ENCODE measurements at places on chromosomes 2 and 18.

- DNase-seq = peak; percentile 67
Observed at GRCh38 chr2:236569573-236569973, at the start of gene ACKR3. TSS of gene ACKR3 (plus strand) at chr2:236569825. CDS start at chr2:236580466, 10,641 bp downstream.

GRCh38 chr2:62176801-62177200, 19.1 kb upstream of the B3GNT2 start:
- no peak for DNase-seq

DNA sequence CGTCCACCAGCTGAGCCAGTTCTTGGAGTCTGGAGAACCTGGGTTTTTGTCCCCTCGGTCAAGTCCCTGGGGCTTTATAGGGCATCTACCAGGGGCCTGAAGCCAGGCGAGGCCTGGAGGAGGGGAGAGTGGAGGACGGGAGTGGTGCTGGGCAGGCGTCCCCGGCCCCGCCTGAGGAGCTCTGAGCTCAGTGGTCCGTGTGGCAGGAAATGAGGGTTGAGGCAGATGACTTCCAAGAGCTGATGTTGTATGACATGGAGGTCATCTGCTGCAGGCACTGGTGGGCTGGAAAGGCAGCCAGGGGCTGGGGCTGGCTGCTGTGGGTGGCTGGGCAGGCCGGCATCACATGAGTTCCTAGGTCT, 118.5 kb upstream of the HS6ST1 start:
- DNase-seq = no peak

- peak; percentile 66 for DNase-seq
Observed at GRCh38 chr2:112259509-112260294, 4.9 kb upstream of the ZC3H8 start.

DNA sequence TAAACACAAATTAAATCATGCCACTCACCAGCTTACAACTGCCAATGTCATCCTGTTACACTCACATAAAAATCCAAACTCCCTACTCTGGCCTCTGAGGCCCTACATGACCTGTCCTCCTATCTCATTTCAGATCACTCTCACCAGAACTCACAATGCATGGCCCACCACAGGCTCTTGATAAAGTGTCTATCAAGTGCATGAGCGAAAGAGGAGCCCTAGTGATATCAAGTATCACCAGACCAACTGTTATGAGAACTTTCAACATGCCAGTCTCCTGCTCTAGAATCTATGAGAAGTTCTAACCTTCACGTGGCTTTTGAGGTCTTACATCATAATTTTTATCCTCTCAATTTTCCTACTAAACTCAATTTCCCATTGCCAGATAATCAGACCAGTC, 76.4 kb upstream of the CD226 start:
- DNase-seq = no peak

- DNase-seq = no peak
Observed at GRCh38 chr2:64179582-64180321, 35.5 kb upstream of the PELI1 start.

GRCh38 chr2:218557941-218558340, 10.2 kb downstream of the USP37 start:
- DNase-seq = no peak

GRCh38 chr18:42412896-42413295, 457.9 kb downstream of the PIK3C3 start:
- peak; percentile 79 for DNase-seq

DNA sequence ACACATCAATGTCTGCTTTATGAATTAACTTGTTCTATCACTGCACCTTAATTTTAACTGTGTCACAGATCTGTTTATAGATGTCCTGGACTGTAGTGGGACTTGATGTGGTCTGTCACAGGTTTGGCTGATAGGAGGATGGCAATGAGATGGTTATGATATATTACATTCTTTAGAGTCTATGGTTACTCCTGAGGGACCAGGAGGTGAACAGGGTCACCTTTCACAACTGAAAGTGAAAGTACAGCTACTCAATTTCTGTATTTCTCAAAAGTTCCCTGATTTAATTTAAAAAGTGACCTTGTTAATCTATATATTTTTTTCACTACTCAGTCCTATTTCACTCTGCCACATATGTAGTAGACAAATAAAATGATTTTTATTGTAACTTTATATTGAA, 1284.1 kb upstream of the GYPC start:
- no peak for DNase-seq

DNA sequence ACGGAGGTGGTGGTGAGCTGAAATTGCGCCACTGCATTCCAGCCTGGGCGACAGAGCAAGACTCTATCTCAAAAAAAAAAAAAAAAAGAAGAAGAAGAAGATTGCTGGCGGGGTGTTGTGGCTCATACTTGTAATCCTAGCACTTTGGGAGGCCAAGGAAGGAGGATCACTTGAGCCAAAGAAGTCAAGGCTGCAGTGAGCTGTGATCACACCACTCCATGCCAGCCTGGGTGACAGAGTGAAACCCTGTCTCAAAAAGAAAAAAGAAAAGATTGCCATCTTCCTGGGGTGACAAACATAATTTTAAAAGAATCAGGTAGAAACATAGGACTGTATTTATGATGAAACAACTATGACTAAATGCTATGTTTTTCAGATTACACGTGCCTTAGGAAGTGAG, 55.1 kb upstream of the EML4 start:
- no peak for DNase-seq

- DNase-seq = peak; percentile 75
Observed at GRCh38 chr2:235270956-235271355, 222.9 kb upstream of the AGAP1 start.

GRCh38 chr2:105390454-105390853, 8.4 kb downstream of the FHL2 start:
- DNase-seq = no peak

GRCh38 chr2:71689968-71690834, 236.8 kb downstream of the DYSF start:
- DNase-seq = no peak

GRCh38 chr2:171878481-171878993, 15.5 kb downstream of the SLC25A12 start:
- DNase-seq = no peak

DNA sequence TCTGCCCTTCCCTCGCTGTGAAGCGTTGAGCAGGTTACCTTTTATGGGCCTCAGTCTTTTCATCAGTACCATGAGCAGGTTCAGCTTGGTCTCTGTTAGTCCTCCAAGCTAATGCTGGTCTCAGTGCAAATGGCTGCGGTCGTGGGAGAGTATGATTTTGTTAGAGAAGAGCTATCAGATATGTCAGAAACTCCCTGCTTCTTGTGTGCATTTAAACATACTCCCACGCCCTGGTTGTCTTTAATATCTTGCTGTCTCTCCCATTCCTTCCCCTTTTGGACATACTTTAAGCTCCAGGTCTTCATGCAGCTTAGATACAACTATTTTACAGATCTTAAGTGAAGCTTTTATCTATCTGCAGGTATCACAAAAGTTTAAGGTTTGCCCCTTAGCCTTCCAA, 62.9 kb downstream of the EFR3B start:
- no peak for DNase-seq

DNA sequence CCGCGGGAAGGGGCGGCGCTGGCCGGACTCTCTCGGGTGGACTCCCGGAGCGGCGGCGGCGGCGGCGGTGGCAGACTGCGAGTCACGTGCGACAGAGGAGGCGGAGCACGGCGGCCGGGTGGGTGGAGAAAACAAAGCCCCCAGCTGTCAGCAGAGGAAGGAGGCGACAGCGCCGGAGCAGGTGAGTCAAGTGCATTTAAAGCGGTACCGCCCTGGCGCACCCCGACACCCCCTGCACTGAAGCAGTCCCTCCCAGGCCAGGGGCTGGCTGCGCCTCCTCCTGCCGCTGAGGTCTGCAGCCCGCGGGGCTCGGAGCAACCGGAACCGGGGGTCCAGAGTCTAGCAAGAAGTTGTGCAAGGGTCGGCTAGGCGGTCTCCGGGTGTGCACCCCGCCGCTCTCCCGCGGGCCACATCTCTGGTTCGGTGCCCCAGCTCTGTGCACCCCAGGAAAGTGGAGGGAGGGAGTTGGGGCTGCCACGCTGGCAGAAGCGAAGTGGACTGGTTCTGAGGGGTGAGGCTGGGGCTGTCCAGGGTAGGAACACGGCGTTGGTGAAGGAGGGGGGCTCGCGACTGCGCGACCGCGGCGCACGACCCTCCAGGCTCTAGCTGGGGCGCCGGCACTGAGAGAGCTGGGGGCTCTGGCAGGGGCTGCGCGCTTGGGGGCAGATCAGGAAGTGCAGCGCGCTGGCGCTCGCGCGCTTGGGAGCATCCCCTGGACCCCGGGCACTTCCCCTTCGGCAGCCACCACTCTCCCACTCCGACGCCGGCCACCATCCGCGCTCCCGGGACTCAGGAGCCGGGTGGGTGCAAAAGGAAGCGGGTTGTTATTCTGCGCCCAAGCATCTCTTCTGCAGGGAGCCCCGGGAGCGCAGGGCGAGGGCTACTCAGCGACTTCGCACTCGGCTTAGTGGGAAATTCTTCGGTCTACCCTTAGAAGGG, 64.0 kb upstream of the MAPRE2 start:
- peak; percentile 48 for DNase-seq

DNA sequence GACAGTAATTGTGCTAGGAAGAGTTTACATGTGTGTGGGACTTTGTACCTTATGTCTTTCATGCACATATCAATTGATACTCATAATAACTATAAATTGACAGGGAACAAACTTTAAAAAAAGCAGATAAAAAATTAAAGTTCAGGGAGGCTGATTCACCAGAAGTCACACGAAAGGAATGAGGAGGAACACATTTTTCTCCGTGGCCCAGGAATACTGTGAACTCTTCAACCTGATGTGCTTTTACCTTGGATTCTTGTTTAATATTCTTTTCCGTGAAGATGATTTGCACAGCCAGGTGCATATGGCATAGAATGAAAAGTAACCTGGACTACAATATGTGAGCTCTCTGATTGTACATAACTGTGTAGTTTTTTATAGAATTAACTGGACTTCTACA, 326.3 kb downstream of the CDH7 start:
- no peak for DNase-seq

- DNase-seq = no peak
Observed at GRCh38 chr2:114610677-114611076, 168.2 kb downstream of the DPP10 start.

DNA sequence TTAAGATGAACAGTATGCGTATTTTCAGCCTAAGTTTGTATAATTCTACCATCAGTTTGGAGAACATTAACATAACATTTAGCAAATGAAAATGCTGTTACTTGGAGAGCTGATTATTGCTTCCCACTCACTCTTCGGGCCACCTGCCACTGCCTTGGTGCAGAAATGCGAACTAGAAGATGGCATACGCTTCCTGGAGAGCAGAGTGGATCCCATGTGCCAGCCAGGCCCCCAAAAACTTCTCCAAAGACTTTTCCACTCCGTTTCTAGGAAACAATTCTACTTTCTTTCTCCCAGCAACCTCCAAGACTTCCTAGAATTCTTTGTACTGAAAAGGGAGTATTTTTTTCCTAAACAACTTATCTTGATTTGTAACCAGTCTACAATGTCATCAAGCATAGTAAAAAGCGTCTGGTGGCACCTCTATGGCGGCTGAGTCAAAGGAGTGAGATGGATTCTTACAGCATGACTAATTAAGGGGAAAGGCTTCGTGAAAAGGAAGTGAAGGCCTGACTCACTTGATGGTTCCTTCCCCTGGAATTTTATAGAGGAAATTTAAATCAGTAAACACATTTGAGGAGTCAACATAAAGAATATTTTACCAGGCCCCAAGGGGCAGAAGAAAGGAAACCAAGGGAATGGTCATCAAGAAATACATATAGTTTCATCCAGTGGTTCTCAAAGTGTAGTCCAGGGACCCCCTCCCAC, 36.6 kb downstream of the FEZ2 start:
- peak; percentile 99 for DNase-seq

GRCh38 chr18:58572181-58572580, 56.7 kb downstream of the ALPK2 start:
- DNase-seq = peak; percentile 85

GRCh38 chr2:1550658-1551316, 137.5 kb downstream of the TPO start:
- peak; percentile 47 for DNase-seq

- DNase-seq = no peak
Observed at GRCh38 chr18:54878159-54878622, 49.9 kb downstream of the RAB27B start.

- DNase-seq = no peak
Observed at GRCh38 chr2:235195921-235196320, 244.1 kb downstream of the SH3BP4 start.

- no peak for DNase-seq
Observed at GRCh38 chr2:6635296-6635695, 230.4 kb downstream of the CMPK2 start.

GRCh38 chr2:25912851-25913695, 34.8 kb upstream of the ASXL2 start:
- DNase-seq = peak; percentile 25

- no peak for DNase-seq
Observed at GRCh38 chr18:48459016-48459415, 49.8 kb upstream of the ZBTB7C start.

DNA sequence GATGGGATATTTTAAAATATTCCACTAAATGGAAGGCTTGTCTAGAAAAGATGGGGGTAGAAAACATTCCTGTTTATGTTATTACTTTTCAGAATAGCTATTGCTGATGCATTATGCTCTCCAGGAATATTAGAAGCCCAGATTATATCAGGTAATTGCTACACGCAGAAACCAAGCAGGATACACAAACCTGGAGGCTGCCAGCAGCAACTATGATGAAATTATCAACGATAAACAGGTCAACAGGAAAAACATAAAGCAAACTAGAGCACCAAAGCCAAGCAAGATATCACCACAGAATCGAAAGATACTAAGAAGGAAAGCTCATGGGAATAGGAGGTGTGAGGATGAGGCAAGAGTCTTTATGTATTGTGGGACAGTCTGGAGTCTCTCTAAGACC, 113.2 kb upstream of the SPATS2L start:
- no peak for DNase-seq

- DNase-seq = no peak
Observed at GRCh38 chr18:49026501-49027373, 76.0 kb upstream of the SMAD7 start.

DNA sequence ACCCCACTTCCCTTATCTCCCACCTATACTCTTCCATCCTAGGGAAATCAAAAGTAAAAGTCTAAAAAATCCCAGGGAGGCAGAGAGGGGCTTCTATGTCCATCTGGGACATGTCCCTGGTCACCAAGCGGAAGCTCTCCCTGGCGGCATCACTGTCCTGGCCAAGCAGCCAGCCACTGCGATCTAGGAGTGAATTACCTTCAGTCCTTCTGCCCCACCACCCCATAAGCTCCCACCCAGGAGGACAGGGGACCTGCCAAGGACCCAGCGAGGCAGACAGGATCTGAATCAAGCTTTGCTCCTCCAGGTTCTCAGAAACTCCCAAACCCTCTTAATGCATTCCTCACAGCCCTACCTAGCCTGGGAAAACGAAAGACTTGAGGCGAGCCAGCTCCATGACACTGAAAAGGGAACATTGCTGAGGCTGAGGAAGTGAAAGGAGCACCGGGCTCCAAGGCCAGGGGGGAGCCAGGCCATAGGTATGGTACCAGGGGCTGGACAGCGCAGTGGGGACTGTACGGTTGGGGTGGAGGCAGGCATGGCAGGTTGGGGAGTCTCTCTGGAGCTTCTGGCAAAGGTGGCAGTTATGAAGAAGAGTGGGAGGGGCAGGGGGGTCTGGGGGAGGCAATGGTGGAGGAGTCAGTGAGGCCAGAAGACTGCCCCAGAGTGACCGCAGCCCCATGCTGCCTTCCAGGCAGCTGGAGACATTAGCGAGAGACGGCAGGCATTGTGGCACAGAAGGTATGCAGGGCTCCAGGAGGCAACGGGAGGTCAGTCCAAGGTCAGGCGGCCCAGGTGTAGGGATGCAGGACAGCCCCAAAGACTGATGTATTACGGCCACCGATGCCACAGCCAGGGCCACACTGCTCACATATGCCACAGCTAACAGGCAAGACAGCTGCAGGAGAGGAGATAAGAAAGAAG, 2.7 kb upstream of the SLC23A3 start:
- DNase-seq = no peak

GRCh38 chr2:83068714-83069113, 1390.4 kb downstream of the SUCLG1 start:
- no peak for DNase-seq
